ENCODE measurements at places on chromosomes 6 and 20.

DNA sequence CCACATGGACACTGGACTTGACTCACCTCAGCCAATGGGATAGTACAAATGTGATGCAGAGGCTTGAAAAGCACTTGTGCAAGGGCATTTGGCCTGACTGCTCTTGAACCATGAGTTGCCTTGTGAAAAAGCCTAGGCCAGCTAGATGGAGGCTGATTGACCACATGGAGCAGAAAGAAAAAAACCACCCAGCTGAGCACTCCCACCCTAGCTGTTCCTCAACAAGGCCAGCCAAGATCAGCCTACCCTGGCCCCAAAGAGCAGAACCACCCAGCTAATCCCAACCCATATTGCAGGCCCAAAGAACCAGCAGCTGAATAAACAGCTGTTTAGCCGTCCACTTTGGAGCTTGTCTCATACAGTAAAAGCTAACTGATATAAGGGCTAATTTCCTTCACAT lies 36.7 kb downstream of the PXDC1 start:
- no peak for DNase-seq

GRCh38 chr20:56974499-56975250 lies 291.8 kb downstream of the BMP7 start:
- DNase-seq: peak; percentile 88

DNA sequence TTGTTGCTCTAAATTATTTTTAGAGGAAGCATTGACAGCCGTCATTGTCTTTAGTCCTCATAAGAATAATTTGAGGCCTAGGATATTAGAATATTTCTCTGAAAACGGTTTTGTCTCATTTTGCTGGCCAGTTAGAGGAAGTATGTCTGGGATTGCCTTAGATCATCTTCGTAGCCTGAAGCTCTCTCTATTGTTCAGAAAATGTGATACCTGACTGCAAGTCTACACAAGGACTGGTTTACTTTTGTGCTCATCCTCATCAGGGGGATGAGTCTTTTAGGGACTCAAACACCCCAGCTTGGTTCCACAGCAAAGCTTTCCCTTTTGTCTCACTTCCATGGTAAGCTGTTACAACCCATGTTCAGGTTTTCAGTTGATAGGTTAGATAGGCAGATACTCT lies 141.8 kb downstream of the FARS2 start:
- no peak for DNase-seq

DNA sequence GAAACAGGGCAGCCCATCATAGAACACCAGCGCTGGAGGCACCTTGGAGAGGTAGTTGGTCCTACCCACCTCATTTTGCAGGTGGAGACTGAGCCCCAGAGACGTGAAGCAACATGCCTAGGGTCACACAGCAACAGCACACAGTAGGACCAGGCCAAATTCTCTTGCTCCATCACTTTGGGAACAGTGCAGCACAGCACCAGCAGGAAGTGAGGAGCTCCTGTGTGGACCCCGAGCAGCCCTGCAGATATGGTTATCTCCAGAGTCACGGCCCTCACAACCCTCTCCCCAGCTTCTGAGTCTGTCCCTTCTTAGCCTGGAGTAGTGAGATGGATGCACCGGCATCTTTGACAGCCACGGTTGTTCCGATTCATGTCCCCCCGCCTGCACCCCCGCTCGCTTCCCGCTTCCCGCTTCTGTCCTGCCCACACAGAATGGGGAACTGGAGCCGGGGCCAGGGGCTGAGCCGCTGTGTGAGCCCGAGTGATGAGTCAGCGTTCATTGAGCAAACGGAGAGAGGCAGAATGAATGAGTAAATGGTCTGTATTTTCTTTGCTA lies 72.6 kb upstream of the DUSP22 start:
- no peak for DNase-seq

- no peak for DNase-seq
These were observed 111.1 kb downstream of the FOXA2 start for GRCh38 chr20:22473293-22473692.

DNA sequence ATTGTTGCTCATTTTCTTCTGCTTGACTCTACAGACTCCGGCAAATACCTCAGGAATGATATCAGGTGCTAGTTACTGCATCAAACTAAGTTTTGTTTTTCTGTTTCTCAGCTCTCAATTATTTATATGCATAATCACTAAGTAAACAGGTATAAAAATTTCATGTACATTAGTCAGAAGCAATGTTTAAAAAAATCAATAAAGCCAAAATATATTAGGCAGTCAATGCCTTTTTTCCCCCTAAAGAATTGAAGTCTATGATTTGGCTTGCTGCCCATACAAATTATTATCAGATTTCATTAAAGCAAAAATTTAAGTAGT lies 20.6 kb upstream of the MRS2 start:
- no peak for DNase-seq

DNA sequence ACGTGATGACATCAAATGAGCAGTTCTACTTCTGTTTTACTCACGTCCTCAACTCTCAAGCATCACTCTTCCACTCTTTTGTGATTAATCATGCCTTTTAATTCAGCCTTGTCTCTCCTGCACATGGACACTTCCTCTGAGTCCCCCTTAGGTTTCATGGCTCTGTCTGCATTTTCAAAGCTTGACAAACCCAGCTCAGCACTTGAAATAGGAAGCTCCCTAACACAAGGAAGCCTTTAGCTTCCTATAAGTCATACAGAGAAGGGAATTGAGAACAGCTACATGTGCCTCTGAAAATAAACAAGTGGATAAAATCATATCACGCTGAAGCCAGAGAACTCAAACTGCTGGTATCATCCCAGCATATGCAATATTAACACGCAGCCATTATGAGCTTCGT lies 21.2 kb downstream of the KIF16B start:
- DNase-seq: no peak

DNA sequence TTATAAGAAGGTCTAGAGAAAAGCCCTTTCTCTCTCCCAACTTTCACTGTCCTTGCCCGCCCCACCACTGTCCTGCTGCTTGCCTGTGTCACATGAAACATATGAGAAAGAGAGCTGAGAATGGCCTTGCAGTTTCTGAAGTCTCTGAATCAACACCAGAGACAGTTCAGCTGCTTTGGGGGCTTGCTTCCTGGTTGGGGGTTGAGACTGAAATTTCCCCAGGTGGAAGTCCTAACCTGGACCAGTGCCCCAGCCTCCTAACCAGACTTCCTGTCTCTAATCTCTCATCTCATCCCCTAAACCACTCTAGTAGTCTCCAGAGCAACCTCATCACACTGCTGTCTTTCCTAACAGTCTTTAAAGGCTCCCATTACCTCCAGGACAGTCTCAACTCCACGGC lies 10.7 kb downstream of the TRAM2 start:
- DNase-seq: no peak

- no peak for DNase-seq
These were observed 3.4 kb downstream of the OXT start for GRCh38 chr20:3074812-3075211.

DNA sequence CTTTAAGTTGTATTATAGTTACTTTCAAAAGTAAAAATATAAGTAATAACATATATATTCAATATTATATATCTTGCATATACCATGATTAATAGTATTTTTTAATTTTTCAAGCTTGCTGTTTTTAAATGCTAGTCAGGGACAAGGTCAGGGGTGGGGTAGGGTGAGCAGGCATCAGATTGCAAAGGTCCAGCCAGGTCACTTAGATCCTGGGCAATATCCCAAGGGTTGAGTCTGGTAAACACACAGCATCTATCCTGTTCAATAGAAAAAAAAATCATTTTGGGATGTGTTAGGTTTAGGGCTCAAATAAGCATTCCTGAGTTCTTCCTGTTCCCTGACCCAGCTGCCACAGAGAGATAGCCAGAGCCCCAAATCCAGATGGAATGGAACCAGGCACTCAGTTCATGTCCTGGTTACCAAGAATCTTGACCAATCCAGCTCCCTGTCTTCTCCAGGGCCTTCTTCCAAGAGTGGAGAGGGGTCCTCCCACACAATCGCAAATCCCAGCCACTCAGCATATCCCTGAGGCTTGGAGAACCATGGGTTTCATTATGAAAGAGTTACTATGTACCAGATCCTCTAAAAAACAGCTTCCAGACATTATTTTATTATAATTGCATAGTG lies 134.9 kb upstream of the TOP1 start:
- DNase-seq: no peak

DNA sequence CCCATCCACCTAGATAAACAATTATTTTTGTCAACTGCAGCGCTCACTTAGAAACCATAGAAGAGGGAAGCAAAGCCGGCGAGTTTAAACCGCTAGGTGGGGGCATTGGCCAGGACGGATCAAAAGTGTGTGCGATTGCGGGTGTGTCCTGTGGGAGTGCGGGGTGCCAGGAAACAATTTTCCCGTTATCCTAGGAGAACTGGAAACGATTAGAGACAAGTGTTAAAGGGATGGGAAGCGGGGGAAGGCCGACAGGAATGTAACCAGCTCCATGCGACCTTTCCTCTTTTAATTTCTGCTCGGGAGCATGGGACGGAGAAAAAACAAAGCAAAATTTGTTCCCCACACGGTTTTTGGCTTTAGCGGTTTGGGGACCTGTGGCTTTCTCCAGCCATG lies 2.8 kb upstream of the HTR1B start:
- peak; percentile 93 for DNase-seq

GRCh38 chr6:57013521-57013926 lies 33.0 kb upstream of the KIAA1586 start:
- DNase-seq: peak; percentile 3

DNA sequence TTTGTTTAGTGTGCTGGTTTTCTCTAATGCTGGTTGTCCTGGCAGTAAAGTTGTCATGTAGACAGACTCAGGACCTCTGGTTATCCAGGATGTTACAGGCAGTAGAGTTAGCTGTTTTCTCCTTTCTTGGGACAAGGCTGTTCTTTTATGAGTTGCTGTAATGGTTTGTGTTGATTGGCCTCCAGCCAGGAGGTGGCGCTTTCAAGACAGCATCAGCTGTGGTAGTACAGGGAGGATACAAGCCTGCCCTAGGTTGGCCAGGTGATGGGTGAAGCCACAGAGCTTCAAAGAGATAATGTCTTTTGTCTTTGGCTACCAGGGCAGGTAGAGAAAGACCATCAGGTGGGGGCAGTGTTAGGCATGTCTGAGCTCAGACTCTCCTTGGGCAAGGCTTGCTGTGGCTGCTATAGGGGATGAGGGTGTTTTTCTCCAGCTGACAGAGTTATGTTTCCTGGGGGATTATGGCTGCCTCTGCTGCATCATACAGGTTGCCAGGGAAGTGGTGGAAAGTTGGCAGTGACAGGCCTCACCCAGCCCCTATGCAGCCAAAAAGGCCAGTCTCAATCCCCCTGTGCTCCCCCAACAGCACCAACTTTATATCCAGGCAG lies 127.2 kb upstream of the TAB2 start:
- DNase-seq: no peak

- DNase-seq: peak; percentile 84
These were observed 204.0 kb downstream of the PTPRK start for GRCh38 chr6:128316258-128316929.

GRCh38 chr6:53496797-53497375 lies 48.0 kb downstream of the GCLC start:
- no peak for DNase-seq

- peak; percentile 98 for DNase-seq
These were observed 951 bp downstream of the NRSN2 start for GRCh38 chr20:347640-348484.

DNA sequence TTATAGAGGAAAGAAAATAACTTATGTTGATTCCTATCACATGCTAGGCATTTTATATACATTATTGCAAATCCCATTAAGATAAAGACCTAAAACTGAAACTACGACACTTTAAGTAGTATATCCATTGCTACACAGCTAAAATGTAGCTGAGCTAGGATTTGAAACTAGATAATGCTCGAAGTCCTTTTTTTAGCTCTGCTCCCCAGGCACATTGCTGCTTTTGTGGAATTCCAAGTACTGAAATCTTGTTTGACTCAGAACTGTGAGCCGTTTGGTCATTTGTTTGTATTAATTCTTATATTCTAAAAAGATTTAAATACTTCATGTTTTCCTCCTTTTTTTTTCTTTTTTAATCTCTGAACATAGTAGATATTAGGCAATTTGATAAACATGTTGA lies 644.8 kb downstream of the HACE1 start:
- DNase-seq: no peak

GRCh38 chr6:77173472-77174074 lies 289.7 kb downstream of the HTR1B start:
- DNase-seq: no peak

- DNase-seq: no peak
These were observed 4.3 kb downstream of the MCM9 start for GRCh38 chr6:118930680-118931079.

- no peak for DNase-seq
These were observed 359.4 kb downstream of the HDGFL1 start for GRCh38 chr6:22928775-22929174.

- DNase-seq: no peak
These were observed 5.5 kb downstream of the SIRT5 start for GRCh38 chr6:13579911-13580310.

- DNase-seq: no peak
These were observed 46.9 kb downstream of the OSTM1 start for GRCh38 chr6:108027594-108027993.

GRCh38 chr6:36301781-36302180 lies 31.9 kb downstream of the PNPLA1 start:
- DNase-seq: no peak

GRCh38 chr6:79094938-79095337 lies 16.9 kb upstream of the PHIP start:
- DNase-seq: no peak

- DNase-seq: no peak
These were observed 168.0 kb downstream of the ZMYND8 start for GRCh38 chr20:47188540-47188939.

- peak; percentile 23 for DNase-seq
These were observed 650.6 kb upstream of the ARID1B start for GRCh38 chr6:156126535-156126934.

GRCh38 chr20:40814631-40814960 lies 125.6 kb upstream of the MAFB start:
- DNase-seq: no peak

DNA sequence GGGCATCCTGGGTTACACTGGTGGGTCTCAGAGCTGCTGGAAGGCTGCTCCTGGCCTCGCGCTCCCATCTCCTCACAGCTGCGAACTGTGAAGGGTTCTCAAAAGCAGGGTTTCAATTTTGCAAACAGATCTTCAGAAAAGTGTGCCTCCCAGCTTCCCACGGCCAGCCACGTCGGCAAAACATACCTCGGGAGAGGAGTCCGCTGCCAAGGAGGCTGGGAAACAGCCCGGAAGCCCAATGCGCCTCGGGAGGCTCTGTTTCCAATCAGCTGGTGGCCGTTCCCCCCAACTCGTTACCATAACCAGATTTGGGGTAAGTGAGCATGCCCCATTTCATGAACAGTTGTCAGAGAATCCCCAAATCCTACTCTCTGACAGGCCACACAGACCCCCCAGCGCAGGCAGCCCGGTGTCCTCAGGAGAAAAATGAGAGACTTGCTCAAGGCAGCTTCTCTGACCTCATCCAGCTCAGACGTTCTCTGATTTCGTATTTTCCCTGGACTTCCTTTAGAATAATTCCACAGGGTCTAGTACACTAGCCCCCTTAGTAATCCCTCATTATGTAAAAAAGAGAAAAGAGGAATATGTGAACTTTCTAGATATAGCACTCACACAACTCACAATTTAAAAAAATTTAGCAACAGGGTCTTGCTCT lies 98.4 kb downstream of the SNX5 start:
- DNase-seq: peak; percentile 64

GRCh38 chr20:24147961-24148360 lies 159.4 kb upstream of the GGTLC1 start:
- DNase-seq: no peak

- DNase-seq: peak; percentile 90
These were observed 57.2 kb downstream of the RIOK1 start for GRCh38 chr6:7446619-7447325.

GRCh38 chr20:53309515-53309914 lies 284.1 kb downstream of the ZNF217 start:
- no peak for DNase-seq

- no peak for DNase-seq
These were observed at the start of gene PCK1 for GRCh38 chr20:57560554-57561355. PCK1 (plus strand) TSS chr20:57561110; CDS start chr20:57561412, 302 bp downstream.

All from eye (tissue), 1 donor.